ENCODE measurements at places on chromosomes 2 and 18.

GRCh38 chr2:235391921-235392615 is 101.8 kb upstream of the AGAP1 start:
- no peak for DNase-seq

- no peak for DNase-seq
These were observed 806.1 kb upstream of the LRATD1 start for GRCh38 chr2:13826314-13826853.

DNA sequence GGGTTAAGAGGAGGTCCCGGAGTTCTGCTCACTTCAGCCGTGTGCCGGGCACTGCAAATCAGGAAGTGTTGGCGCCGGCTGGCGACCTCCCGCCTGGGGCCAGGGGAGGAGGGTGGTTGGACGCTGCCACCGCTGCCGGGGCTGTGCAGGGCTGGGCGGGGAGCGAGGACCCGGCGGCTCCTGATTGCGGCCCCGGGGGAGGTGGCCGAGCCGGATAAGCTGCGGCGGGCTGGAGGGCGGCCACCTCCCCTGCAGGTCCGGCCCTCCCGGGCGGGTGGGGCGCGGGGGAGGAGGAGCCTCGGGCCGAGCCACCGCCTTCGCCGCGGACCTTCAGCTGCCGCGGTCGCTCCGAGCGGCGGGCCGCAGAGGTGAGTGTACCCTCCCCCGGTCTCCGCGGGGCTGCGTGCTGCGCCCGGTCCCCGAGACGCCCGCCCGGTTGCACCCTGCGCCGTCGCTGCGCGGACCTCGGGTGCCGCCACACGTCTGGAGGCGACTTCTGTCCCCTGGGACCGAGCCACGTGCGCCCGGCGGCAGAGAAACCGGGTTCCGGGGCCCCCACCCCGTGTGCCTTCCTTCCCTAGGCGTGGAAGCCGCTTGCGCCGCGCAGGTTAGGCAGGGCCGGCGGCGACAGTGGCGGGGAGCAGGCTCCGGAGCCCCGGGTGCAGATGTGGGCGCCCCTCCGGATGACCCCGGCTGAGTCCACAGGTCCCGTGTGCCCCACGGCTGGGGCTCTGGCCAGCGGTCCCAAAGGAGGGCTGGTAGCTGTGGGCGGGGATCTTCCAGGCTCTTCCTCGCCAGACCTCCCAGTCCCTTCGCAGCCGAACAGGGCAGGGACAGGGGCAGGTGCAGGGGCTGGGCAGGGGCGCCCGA is at the start of gene STEAP3:
Gene STEAP3 (plus strand): TSS at position 314 of the 870 bp plus-strand sequence. CDS start 7,179 bp downstream, outside the sequence.
- DNase-seq, result peak; percentile 50

DNA sequence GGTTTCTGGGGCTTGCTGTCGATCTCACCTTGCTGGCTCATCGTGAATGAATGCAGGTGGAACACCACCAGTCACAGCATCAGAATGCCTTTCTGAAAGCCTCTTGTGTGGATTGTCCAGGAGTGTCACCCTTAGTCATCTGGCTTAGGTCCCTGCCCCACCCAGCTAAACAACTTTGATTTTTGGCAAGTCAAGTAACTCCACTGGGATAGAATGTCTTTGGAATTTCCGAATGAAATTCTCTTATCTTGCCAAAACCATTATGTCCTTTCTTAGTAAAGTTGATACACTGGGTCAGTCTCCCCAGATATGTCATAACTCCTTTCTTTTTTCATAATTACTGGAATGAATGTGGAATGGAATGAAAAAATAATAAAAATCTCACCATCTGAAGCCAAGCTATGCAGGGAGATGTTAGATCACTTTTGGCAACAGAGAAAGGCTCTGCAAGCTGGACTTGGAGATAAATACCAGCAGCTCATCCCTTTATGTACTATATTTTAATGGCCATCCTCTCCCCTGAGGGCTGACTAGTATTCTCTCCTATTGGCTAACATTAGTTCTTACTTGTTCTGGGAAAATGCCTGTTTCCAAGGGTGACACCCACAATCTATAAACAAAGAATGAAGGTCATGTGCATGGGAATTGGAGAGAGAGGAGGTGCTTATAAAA is 35.4 kb downstream of the INSIG2 start:
- DNase-seq, result no peak

DNA sequence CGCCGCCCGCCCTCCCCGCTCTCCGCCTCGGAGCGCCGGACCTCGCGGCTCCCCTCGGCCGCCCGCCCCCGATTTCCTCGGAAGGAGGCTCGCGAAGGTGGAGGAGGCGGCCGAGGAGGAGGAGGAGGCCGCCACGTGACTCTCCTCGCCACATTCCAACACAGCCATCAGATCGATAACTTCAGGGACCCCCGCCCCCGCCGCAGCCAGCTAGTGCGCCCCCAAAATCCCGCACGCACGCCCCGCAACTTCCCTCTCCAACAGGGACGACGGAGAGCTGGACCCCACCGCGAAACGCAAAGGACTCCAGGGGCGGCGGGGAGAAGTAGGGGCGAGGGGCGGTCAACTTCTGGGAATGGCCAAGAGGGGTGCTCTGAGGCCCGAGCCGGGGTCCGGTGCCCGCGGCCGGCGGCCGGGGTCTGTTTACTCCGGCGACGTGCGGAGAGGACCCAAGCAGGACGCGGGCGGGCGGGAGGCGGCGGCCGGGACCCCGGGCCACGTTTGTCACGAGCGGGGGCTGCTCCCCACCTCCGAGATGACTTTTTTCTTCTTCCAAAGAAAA is 2.0 kb downstream of the ZNF521 start:
- peak; percentile 73 for DNase-seq

All from C1 segment of cervical spinal cord (tissue), 14 donors.